Left forelimb (tissue), 1 donor: ENCODE measurements at places on chromosomes 2 and 18.

- DNase-seq, result no peak
Observed at GRCh38 chr2:197280015-197280702, 30.4 kb downstream of the ANKRD44 start.

GRCh38 chr2:184611361-184612085, 13.2 kb downstream of the ZNF804A start:
- DNase-seq, result no peak

- peak; percentile 50 for DNase-seq
Observed at GRCh38 chr2:126883666-126884040, 15.0 kb upstream of the TEX51 start.

- no peak for DNase-seq
Observed at GRCh38 chr2:76584474-76584873, 873.8 kb upstream of the GCFC2 start.

- no peak for DNase-seq
Observed at GRCh38 chr2:82139979-82140611, 1835.5 kb upstream of the LRRTM1 start.
